ENCODE measurements at places on chromosomes 12 and 14.

- no peaks in the 10 kb centered on the region for H3K27me3 ChIP-seq
- peaks cover 42% of the 10 kb centered on the region for H3K36me3 ChIP-seq
- no peak for DNase-seq
These were observed 2.1 kb downstream of the MYL6 start for GRCh38 chr12:56160193-56160763.

GRCh38 chr12:19894803-19895202 is 455.5 kb downstream of the AEBP2 start:
- DNase-seq = no peak
- no peaks in the 10 kb centered on the region for H3K36me3 ChIP-seq
- no peaks in the 10 kb centered on the region for H3K27me3 ChIP-seq
- H3K27ac ChIP-seq = no peak overlapping the region
- no peak overlapping the region for H3K4me3 ChIP-seq

DNA sequence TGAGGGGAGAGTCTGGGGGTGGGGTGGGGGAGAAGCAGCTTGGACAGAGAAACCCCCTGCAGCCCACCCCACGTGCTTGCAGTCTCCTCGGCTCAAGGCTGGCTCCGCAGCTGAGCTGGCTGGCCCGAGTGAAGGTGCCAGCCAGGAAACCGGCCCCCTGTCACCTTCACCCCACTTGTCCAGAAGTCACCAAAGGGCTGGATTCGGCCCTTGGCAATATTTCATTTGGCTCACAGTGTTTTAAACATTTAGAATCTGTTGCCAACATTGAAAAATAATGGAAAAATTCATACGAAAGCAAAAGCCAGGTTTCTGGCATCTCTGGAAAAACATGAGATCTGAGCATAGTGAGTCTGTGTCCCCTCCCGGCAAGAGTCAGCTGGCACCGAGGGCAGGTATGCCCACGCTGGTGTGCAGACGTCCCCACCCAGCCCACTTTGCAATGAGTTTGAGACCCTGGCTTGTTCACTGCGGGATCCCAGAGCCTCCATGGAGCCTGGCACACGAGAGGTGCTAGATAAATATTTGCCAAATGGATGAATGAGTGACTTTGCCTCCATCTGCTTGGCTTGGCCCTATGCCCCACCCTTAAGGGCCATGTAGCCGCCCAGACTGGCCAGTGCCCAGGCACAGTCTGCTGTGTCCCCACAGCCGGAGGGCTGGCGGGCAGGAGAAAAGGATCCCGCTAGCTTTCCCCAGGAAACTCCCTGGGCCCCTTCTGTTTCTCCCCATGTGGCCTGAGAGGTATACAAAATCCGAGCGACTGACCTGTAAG is 18.2 kb downstream of the MSI1 start:
- peaks cover 13% of the 10 kb centered on the region for H3K27me3 ChIP-seq
- no peaks in the 10 kb centered on the region for H3K4me1 ChIP-seq
- H3K36me3 ChIP-seq = no peaks in the 10 kb centered on the region

- H3K36me3 ChIP-seq = no peaks in the 10 kb centered on the region
- H3K4me3 ChIP-seq = no peak overlapping the region
- no peak for DNase-seq
- peaks cover 34% of the 10 kb centered on the region for H3K27me3 ChIP-seq
These were observed 65.7 kb downstream of the STAB2 start for GRCh38 chr12:103652808-103653207.

- H3K36me3 ChIP-seq = peaks cover 5% of the 10 kb centered on the region
- peak; percentile 40 for DNase-seq
- H3K4me1 ChIP-seq = peaks cover 58% of the 10 kb centered on the region
- H3K27me3 ChIP-seq = no peaks in the 10 kb centered on the region
- peak overlapping the region; percentile 62 for H3K4me3 ChIP-seq
These were observed 6.8 kb upstream of the CHD4 start for GRCh38 chr12:6613776-6614512.

DNA sequence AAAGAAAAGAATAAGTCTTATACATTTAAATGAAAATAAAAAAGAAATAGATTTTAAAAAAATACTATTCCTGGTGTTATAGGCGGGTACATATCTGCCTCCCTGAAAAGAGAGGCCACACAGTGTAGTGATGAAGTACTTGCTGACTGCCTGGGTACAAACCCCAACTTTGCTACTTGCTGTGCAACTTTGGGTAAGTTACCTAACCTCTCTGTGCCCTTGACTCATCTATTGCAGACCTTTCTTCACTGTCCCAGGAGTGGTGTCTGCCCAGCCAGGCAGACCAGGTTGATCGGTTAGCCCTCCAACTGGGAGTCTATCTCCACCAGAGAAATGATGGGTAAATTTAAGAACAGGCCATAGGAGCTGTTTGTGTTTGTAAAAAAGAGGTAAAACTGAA is 82.0 kb downstream of the SLC24A4 start:
- no peak overlapping the region for H3K4me3 ChIP-seq
- peaks cover 21% of the 10 kb centered on the region for H3K4me1 ChIP-seq
- peaks cover 11% of the 10 kb centered on the region for H3K36me3 ChIP-seq
- no peaks in the 10 kb centered on the region for H3K27me3 ChIP-seq
- no peak for DNase-seq

- no peak for DNase-seq
- no peak overlapping the region for H3K27ac ChIP-seq
- peaks cover 25% of the 10 kb centered on the region for H3K4me1 ChIP-seq
These were observed 5.3 kb upstream of the DICER1 start for GRCh38 chr14:95162641-95163040.

DNA sequence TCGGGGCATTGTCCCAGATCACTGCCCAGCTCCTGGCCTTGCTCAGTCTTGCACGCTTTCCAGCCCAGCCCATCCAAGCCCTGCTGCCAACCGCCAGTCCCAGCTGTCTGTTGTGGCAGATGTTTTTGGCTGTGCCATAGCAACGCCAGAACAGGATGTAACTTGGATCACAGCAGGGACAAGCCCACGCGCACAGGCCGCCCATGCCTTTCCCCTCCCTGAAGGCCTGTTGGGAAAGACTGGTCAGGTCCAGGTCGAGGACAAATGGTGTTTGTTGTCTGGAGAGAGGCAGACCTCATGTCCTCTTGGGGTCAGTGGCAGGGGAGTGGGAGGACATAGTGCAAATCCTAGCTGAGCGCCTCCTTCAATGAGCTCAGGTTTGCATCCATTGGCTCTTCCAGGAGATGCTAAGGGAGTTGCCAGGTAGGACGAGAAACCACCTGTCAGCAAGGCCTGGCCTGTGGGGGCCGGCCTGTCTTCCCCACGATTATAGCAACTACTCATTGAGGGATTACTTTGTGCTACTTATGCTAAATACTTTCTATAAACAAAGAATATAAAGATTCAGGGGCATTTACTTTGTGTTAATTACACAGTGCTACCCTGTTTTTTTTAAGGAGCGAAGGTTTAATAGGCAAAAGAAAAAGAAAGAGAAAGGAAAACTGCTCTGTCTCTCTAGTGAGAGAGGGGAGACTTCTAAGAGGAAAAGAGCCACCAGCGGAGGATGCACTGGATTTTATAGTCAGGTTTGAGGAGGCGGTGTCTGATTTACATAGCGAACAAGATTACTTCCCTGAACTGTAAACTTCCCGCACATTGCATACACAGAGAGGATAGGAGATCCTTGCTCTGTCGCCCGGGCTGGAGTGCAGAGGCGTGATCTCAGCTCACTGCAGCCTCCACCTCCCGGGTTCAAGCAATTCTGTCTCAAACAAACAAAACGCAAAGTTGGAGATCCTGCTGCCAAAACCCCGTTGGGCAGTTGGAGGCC is 42.8 kb upstream of the CORO1C start:
- no peaks in the 10 kb centered on the region for H3K36me3 ChIP-seq
- no peak overlapping the region for H3K27ac ChIP-seq
- DNase-seq = no peak
- H3K4me1 ChIP-seq = peaks cover 2% of the 10 kb centered on the region
- no peak overlapping the region for H3K4me3 ChIP-seq
- H3K27me3 ChIP-seq = no peaks in the 10 kb centered on the region

All from naive B cell (primary cell).